ENCODE measurements at places on chromosomes 16 and 17.

DNA sequence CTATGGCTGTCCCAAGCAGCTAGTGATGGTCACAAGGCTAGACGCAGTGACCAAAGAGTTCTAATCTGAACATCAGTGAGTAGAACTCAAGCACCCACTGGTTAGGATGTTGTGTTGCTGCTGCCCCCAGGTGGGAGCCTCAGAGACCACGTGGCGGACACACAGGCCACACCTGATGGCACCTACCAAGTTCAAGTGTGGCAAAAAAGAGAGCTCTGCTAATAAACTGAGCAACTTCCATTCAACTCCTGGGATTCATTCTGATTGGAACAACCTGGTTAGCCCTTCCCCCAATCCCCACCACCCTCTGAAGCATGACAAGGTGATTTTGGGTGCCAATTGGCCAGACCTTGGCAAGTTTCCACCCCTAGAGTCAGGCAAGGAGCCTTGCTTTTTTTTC lies 3.5 kb upstream of the LCMT1 start:
- no peak for DNase-seq

DNA sequence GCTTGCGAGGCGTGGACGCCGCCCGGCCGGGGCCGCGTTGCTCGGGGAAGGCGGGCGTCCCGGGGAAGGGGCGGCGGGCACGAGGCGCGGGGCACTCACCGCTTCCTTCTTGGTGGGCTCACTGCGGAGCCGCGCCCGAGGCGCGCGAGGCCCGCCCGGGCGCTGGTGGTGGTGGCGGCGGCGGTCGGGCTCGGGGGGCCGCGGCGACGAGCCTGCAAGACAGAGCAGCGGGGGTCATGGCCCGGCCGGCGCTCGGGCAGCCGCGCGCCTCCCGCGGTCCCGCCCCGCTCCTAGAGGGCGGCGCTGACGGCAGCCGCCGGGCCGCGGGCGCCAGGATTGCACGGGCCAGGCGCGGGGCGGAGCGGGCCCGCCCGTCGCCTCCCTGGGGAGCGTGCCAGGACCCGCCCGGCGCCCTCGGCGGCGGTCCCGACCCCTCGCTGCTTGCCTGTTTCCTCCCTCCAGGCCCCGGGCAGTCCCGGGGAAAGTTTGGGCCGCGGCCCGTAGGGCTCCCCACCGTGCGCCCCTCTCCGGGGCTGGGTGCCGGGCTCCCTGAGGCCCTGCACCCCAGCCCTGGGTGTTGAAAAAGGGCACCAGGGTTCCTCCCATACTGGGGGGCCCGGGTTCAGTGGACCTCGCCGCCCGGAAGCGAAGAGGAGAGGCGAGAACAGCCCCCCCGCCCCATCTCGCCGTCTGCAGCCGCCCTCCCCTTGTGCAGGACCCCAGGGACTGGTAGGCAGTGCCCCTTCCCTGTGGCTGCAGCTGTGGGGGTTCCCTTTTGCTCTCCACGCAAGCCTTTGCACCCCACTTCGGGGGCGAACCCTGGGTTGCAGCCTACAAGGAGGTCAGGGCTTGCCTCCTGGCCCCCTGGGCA lies at the start of gene C16orf74:
C16orf74 (minus strand) TSS at position 270 of the 871 bp plus-strand sequence. CDS start 15,879 bp downstream, outside the sequence.
- no peak for DNase-seq

GRCh38 chr17:62827746-62828485 lies 19.8 kb upstream of the MARCHF10 start:
- no peak for DNase-seq

GRCh38 chr17:2400474-2400866 lies 390 bp downstream of the MNT start:
- DNase-seq: no peak

DNA sequence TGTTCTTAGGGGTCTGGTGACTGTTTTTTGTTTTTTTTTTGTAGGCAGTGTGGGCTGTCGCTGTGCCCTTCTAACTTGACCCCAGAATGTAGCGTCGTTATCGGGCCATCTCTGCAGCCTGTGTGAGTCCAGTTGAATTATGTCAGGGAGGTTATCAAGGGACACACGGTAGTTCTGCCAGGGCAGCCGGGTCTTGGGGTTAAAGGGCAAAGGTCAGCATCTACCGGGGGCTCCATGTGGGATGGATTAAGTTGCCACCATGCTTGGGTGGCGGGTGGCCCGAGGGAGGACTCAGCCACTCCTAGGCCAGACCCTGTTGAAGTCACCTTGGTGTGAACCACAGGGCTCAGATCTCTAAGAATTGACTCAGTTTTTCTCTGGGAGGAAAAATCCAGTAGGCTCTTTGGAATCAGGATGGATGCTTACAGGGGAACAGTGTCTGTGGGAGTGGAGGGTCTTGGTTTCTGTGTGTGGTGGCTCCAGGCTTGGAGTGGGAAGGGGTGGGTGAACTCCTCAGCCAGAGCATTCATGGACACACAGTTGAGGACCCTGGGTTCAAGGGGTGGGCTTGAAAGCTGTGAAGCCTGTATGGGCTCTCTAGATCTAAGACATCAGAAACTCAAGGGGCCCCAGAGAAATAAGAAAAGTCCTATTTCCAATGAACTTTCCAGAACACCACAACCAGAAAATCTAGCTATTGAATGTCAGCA lies 191.7 kb downstream of the IRF8 start:
- DNase-seq: no peak

GRCh38 chr16:83744441-83744981 lies 63.3 kb upstream of the HSBP1 start:
- DNase-seq: no peak

GRCh38 chr16:13359835-13360234 lies 458.4 kb downstream of the SHISA9 start:
- no peak for DNase-seq

GRCh38 chr16:83992624-83993023 lies 24.6 kb downstream of the NECAB2 start:
- no peak for DNase-seq
